ENCODE measurements at places on chromosomes 7 and 10.

GRCh38 chr7:133845005-133845404 is 282.1 kb upstream of the LRGUK start:
- DNase-seq = no peak

- DNase-seq = no peak
Measured at GRCh38 chr10:127612-128432, 7.4 kb upstream of the ZMYND11 start.

DNA sequence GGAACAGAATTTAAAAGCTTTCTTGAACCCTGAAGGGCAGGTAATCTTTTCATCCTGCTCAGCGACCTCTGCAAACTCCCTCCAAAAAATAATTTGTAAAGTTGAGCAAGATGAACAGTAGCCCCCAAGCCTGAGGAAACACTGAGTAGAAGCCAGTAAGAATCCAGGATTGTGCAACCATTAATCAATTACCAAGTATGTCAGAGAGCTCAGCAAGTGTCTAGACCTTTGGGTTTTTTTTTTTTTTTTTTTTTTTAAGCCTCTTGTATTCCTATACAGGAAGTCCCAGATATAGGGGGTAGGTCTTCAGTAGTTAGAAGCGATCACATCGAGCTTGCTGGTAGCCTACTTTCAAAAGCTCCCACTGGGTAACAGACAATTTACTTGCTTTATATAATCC is 155.2 kb downstream of the DGKI start:
- DNase-seq = peak; percentile 41

- DNase-seq = no peak
Measured at GRCh38 chr7:151806952-151807775, 69.8 kb downstream of the PRKAG2 start.

- no peak for DNase-seq
Measured at GRCh38 chr7:121054925-121055324, 66.4 kb downstream of the CPED1 start.

GRCh38 chr7:80681272-80681885 is 42.9 kb downstream of the CD36 start:
- no peak for DNase-seq

DNA sequence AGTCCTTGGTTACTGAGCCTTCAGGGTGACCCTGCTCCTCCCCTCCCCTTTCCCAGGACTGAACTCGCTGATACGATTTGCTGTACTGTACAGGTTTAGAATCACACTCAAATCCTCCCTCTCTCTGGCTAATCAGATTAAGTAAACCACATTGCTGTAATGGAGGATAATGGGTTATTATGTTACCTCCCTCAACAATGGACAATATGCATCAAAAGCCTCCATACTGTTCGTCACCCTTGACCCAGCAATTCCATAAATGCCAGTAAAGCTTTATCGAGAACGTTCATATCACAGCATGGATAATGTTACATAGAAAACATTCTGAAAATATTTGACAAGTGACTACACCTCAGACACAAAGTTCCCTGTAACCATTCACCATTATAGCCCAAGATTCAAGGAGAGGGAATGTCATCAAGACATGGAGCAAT is 61.7 kb downstream of the FAM107B start:
- no peak for DNase-seq

DNA sequence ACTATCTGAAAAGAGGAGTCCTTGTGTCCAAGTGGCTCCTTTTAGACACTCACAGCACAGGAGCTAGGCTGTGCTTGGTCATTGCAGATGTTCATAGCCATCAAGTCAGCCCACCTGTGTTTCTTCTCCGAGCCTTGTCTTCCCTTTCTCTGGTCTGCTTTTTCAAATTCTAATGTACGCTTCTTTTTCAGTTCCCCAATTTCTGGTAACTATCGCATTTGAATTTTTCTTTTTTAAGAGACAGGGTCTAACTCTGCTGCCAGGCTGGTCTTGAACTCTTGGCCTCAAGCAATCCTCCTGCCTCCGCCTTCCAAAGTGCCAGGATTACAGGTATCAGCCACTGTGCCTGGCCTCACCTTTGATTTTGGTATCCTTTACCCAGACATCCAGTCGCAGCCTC is 18.9 kb downstream of the APBB1IP start:
- DNase-seq = no peak

DNA sequence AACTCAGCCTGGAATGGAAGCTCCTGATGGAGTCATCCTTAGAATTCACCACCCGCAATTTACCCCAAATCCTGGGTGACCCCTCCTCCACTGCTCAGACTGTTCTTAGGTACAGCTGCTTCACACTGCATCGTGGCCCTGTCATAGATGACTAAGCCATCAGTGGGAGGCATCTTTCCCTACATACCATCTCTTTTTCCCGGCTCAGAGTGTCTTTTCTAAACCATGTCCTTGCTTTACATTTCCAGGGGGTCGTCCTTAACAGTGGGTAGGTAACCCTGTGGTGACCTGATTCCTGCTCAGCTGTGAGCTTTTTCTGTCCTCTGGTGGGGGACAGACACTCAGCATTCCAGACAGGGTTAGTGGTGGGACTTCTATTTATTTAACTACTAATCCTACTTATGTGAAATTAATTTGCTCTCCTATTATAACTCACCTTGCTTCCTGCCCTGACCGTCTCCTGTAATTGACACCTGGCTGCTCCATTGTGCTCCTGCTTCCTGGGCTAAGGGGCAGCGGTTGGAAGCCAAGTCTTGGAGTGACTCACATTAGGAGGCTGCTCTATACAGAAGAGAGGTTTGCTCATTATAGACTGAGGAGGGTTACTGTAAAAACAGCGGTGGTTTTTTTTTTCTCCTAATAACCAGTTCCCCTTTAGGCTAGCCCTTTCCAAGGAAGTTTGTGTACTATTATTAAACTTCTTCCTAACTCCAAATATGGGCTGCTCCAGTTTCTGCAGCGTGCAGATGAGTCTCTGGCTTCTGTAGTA is 40.6 kb downstream of the PYROXD2 start:
- DNase-seq = peak; percentile 77
